ENCODE measurements at places on chromosomes 6 and 20. TPM values are rescaled to one million over a fixed set of nuclear protein-coding genes. Genes with fewer than 3 reads are reported as not detected.

DNA sequence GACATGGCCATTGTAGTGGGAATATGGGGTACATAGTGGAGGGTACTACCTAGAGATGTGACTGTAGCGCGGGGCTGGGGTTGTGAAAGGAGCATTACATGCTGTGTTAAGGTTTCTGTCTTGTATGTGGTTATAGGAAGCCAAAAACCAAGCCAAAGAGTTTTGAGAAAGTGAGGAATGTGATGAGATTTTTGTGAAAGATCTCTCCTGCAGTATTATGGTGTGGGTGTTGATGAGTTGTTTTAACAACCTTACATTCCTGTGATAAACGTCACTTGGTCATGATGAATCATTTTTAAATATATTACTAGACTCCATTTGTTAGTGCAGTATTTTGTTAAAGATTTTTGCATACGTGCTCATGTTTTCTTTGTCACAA, 48.9 kb downstream of the ZFAND3 start:
- DNase-seq: no peak

DNA sequence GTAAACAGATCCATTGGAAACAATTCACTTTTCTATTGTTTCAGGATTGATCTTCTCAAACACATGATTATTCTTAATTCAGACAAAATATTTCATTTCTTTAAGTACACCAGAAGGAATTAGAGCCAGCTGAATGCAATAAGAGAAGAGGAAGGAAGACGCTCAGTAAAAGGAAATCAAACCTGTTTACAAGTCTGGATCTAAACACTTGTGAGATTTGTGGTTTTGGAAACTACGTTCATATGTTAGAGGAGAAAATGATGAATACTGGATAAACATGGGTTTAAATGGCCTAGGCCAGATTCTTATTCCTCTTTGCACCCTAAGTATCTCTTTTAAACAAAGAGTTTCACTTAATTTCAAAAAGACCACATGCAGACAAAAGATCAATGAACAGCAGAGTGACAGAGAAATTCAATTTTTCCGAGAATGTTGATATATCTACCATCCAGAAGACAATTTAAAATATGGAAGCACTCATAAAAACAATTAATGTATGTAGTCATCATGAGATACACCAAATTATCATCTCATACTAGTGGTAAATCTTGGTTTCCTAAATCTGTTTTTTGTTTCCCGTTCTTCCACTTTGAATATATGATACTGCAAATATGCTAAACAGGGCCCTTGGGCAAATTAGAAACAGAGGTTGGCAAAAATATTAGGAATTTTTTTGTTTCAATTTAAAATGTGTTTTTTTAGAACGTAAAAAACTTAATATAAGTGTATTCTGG, 703.5 kb upstream of the CITED2 start:
- no peak for DNase-seq

DNA sequence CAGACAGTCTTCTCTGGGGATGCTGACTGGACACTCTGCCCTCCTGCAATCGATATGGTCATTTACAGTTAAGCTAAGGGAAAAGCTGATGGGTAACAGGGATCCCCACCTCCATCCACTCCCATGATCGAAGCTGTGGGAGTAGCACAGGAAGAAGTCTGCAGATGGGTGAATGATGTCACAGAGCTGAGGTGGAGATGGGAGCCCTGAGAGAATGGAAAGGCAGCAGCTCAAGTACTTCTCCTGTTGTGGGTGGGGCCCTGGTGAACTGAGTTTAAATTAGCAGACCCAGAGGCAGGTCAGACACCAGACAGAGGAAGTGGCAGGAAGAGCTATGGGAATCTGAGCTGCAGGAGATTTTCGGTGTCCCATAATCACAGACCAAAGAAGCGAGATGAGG, 29.0 kb downstream of the HDGFL1 start:
- DNase-seq: no peak

DNA sequence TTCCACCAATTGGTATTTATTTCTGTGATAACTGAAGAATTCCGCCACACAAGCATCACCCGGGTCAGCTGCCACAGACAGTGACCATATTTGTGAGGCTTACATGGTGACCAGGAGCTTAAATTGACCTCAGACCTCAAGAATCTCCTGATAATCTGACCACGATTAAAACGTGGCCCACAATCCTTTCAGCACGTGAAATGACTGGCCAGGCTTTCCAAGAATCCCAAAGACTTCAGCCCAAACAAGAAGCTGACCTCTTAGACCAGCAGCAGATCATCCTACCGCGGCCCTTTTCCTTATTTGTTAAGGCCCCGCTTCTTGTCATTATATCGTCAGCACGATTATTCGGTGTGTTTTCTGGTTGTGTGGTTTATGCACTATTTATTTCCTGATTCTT, 45.6 kb upstream of the CD93 start:
- DNase-seq: no peak

GRCh38 chr6:14807130-14807529, 438.7 kb upstream of the JARID2 start:
- no peak for DNase-seq

- peak; percentile 22 for DNase-seq
These were observed 129.4 kb upstream of the RIN2 start for GRCh38 chr20:19628570-19629134.

DNA sequence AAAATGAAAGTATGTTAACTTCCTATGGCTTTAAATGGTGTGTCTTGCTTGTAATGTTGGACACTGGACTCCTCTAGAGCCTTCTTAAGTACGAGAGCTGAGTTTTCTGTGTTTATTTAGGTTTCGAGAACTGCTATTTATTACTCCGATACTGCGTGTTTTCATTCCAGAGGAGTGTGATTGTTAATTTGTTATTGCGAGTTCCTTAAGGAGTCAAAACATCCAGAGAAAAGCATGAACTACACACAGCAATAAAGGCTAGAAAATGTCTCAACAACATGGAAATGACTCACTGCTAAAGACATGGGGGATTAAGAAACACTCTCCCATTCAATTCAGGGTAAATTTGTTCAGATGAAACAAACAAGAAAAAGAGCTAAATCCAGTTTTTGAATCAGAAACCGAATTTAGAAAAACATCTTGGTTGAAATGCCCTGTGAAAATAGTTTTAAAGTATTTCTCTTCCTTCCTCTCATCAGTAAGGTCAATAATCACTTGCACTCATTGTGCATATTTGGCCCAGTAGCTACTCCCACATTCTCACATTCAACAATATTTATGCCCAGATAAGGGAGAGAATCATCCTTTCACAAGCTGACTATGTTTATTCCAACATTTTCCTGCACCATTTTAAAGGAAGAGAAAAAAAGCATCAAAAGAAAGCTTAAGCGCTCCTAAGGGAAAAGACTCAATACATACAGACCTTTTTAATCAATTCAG, 36.0 kb downstream of the ATXN1 start:
- DNase-seq: no peak

The BMP5 gene
- polyA plus RNA-seq: 9.0 TPM

The FAM83B gene
- 0.06 TPM for polyA plus RNA-seq

The PRND gene
- 51.9 TPM for polyA plus RNA-seq

The SLC17A1 gene
- polyA plus RNA-seq: not detected

Data from hindlimb muscle (tissue), 1 donor.